ENCODE measurements at places on chromosomes 2 and 18.

DNA sequence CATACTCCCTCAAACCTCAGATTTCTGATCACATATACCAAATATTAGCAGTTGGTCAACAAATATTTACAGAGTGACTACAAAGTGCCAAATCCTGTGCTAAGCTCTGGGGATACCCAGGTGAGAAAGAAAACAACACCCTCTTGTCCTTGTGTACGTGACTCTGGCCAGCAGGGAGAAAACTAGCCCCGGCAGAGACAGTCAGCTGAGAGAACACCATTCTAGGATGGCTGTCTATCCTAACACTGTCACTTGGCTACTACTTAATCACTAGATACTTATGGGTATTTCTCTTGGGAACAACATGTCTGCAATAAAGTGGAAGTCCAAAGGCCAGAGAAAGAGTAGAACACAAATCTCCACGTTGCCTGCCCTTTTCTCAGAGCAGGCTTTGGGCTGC lies 57.9 kb upstream of the CD226 start:
- DNase-seq, result no peak

DNA sequence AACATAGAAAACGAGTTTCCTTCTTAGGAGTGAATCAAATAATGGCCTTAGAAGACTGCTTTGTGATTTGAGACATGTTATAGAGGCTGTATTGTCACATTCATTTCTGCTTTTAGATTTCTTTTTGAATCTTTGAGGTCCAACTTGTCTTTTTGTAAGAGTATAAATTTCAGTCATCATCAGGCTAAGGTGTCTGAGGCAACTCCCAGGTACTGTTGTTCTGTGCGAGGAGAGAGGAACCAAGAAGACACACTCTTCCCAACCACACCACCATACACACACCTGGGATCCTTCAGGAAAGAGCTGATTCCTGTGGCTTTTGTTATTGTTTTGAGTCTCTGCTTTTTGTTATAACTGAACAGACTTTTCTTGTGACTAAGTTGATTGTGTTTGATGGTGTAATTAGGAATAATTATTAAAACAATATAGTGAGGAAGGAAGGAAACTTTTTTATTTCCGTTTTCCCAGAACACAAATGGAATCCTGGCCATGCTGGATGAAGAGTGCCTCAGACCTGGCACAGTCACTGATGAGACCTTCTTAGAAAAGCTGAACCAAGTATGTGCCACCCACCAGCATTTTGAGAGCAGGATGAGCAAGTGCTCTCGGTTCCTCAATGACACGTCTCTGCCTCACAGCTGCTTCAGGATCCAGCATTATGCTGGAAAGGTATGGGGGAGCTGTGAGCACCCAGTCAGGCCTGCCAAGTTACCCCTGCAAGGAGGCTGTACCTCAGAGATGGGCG lies 140.4 kb downstream of the MYO1B start:
- no peak for DNase-seq

DNA sequence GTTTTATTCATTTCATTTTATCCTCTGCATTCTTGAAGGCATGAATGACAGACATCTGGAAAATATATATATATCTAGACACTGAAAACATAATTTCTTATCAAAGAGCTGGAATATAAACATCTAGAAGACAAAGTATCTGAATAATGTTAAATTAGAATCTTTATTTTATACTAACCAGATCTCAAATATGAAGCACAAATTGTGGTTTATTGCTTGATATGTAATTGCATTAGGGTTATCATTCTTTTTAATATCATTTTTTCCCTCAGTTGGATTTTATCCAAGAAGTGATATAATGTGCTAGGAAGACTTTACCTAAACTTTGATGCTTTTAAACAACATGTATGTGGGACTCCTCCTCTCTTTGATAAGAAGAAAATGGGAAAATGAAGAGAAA lies 331.2 kb downstream of the ARHGAP15 start:
- DNase-seq, result no peak

- DNase-seq, result no peak
Measured at GRCh38 chr2:238391042-238391689, 35.6 kb upstream of the ASB1 start.

- DNase-seq, result no peak
Measured at GRCh38 chr2:8251291-8251690, 430.6 kb upstream of the ID2 start.

GRCh38 chr2:29372185-29372584 lies 257.0 kb downstream of the CLIP4 start:
- no peak for DNase-seq

DNA sequence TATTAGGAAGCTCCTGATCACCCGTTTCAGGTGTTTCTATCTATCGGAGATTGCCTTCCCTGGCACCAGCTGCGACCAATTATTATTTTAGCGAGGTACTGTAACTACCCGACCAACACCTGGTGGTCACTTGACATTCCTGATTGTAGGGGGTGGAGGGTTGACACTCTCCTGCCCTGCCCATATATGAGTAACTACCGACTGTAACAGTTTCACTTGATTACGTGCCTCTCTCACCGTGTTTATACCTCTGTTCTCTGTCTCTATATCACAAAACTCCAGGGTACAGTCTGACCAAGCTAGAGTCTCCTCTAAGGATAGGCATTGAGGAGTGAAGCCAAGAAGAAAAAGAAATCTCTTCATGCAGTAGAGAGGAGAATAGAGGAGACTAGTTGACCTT lies 268.0 kb upstream of the LRATD1 start:
- DNase-seq, result no peak

- DNase-seq, result no peak
Measured at GRCh38 chr2:61713457-61713856, 140.4 kb downstream of the FAM161A start.

- no peak for DNase-seq
Measured at GRCh38 chr2:226994775-226995174, 158.9 kb downstream of the RHBDD1 start.

DNA sequence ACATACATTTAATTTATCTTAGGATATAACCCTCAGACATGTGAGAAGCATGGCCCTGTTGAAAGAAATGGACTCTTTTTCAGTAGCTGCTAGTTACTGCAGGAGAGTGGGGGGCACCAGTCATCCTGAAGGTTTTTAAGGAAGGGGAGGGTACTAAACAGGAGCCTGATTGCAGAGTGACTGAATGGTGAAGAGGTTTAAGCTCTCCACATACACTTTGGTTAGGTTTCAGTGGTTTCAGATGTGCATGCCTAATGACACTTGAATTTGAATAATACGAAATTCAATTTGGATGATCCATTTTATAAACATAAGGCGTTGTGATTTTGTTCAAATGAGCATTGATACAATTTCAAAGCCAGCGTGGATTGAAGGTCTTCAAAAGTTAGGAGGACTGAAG lies 10.9 kb upstream of the FAM237A start:
- DNase-seq, result no peak

GRCh38 chr2:118698564-118698963 lies 148.9 kb downstream of the EN1 start:
- DNase-seq, result no peak

GRCh38 chr2:208370881-208371633 lies 35.5 kb upstream of the PTH2R start:
- DNase-seq, result no peak

- DNase-seq, result no peak
Measured at GRCh38 chr2:188089901-188090300, 201.8 kb upstream of the GULP1 start.

DNA sequence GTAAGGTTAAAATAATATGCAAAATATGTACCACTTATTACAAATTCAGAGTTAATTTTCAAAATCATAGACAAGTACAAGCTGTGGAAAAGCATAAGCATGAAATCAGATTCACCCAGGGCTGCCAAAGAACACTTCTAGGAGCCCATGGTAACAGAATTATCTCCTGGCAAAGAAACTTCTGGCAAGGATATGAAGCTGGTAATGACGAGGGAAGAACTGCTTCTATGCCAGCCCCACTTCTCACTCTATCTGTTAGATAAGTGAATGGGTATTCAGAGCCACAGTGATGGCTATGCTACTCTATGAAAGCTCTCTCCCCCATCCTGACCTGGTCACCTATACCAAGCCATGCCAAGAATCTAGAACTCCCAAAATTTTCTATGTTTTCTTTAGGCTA lies 36.9 kb upstream of the PDE1A start:
- no peak for DNase-seq

DNA sequence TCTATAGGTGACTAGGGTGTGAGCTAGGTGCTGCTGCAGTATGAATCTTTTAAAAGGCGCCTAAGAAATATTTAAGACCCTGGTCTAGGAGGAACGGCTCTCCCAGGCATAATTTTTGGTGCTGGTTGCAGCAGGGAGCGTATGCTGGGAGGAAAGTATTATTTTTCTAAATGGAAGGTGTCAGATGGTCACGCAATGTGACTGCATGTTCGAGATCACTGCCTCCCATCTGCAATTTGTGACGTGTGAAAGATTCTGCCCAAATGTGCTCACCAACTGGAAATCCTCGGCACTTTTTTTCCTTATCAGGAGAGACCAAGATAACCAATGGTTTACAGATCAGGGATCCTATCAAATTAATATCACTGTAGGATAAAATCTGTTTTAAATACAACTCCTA lies 95.6 kb upstream of the KLHL14 start:
- no peak for DNase-seq

- no peak for DNase-seq
Measured at GRCh38 chr2:101354420-101355311, 32.6 kb downstream of the CREG2 start.

DNA sequence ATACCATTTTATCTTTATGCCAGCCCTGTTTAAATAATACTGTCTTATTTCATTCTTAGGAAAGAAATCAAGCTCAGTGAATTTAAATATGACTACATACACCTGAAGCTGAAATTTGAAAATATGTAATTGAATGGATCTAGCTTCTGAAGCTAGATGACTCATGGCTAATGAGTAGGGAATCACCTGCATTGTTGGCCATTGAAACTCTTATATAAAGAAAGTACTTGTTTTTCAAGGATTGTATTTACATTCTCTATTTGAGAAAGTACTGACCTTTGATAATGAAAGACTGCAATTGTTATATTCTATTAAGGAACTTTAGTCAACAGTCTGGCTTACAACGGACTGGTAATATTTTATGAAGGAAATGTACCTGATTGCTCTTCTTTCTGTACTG lies 346.7 kb upstream of the LRATD1 start:
- no peak for DNase-seq

GRCh38 chr2:201886504-201886903 lies 80.2 kb downstream of the CDK15 start:
- DNase-seq, result no peak

DNA sequence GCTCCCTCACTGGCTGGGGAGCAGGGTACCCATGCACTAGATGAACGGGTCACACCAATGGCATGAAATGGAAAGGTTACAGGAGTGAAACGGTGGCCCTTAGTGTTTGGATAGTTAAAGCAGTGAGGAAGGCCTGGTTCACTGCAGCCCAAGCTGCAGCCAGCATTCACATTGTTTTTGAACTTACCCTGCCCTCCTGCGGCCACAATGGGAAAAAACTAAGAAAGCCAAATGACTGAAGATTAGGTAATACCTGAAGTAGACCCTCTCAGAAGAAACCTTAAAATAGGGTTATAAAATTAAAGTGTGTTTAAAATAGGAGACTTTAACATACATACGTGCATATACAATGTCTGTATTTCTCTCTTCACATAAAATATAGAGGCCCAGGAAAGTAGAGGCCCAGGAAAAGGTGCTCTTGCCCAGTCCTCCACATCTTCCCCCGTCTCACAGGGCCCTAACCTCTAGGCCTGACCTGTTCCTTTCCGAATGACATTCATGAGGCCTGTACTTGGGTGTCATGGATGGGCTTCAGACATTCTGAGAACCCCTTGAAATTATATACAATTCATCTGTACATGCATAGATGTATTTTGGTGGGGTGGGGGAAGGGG lies 33.3 kb downstream of the DOK1 start:
- peak; percentile 79 for DNase-seq

DNA sequence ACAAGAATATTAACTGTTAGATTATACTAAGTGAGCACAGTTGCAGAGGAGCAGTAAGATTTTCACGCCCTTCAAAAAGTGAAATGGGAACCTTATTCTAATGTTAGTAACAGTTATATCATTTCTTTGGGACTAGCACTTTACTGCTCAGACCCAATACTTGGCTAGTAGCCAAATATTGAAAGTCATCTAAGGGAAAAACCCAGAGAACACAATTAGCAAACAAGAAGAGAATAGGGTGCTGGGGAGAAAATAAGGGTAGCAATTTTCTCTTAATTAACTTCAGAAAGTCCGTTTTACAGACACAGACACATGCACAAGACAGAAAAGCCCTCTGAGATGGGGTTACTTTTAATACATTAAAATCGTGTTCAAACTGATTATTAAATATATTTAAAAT lies 71.8 kb downstream of the ID2 start:
- DNase-seq, result no peak

- no peak for DNase-seq
Measured at GRCh38 chr2:29314816-29315571, 199.8 kb downstream of the CLIP4 start.

DNA sequence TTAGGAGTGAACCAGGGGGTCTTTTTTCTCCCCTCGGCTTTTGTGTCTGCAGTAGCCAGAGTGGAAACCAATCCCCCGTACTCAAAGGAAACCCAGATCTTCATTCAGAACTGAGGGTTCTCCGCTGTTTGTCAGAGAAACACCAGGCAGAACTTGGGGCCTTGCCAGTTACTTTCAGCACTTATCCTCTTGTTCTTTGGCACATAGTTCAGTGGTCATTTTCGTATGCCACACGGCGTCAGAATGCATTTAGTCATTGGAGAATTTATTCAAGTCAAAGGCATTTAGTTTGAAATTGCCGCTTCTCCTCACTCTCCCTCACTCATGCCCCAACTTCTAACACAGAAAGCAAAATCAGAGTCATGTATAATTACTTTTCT lies 102.9 kb downstream of the CABLES1 start:
- DNase-seq, result peak; percentile 42

DNA sequence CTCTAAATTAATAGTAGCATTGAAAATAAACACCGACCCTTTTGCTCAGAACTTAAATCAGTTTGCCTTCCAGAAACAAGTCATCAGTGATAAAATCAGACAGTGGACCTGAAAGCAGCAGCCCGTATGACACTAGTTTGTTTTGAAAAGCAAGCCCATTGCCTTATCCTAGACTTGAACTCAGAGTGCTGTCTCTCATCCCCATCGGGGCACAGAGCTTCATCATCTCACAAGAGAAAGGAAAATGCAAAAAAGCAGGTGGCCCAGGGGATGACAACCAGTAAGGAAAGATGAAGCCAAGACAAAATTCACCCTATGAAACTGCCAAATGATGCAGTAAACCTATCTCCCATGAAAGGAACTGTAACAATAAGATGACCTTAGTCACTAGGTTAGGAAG lies 71.2 kb downstream of the CERKL start:
- no peak for DNase-seq

DNA sequence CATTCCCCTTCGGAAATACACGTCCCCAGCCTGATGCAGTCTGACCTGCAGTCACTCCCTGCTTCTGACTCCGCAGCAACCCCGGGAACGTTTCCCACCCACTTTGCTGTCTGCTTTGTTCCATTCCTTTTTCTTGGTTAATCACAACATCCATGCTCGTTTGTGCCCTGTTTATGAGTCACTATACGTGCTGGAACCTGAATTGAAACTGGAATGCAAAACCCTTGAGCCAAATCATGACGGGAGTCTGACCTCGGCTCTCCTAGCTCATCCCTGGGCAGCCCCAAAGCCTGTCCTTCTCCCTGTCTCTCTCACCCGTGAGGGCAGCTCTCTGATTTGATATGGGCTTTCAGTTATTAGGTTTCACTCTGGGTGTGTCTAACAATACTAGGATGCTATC lies 57.1 kb upstream of the RNF152 start:
- DNase-seq, result no peak
